ENCODE measurements at places on chromosomes 13 and 19. TPM values are rescaled to one million over a fixed set of nuclear protein-coding genes. Genes with fewer than 3 reads are reported as not detected.

- DNase-seq, result no peak
Observed at GRCh38 chr13:81988567-81988966, 1647.6 kb upstream of the SPRY2 start.

DNA sequence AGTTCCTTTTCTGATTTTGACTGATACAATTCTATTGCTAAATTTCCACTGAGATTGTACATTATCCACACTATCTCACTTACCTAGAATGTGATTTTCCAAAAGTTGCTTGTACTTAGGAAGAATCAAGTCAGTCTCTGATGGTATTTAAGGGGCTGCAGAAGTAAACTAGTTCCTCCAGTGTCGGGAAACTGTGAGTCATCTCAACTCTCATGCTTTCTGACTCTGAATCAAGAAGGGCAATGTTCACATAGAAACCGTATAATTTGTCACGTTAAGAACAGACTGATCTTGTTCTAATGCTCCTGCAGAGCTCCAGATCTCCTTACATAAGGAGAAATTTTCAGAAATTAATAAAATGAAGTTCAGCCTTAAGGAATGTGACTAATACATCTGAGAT, 369.3 kb downstream of the KLF5 start:
- no peak for DNase-seq

Gene TEX26
- not detected for total RNA-seq

- DNase-seq, result no peak
Observed at GRCh38 chr19:7901337-7901736, 2.3 kb upstream of the MAP2K7 start.

GRCh38 chr13:67227131-67227983, 2.8 kb downstream of the PCDH9 start:
- no peak for DNase-seq

DNA sequence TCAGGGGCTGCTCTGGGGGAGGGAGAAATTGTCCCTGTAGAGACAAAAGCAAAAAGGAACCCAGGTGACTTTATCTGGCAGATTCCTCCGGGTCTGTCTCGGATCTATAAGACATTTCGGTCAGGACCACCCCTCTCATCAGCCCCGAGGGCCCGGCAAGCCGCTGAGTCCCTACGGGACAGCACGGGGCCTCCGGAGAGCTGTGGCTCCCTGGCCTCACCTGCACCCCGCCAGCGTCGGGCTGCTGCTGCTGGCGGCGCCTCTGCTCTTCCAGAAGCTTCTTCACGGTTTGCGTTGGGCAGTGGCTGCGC, 1.9 kb downstream of the NFKBID start:
- DNase-seq, result no peak

- no peak for DNase-seq
Observed at GRCh38 chr13:105595471-105595870, 940.0 kb downstream of the EFNB2 start.

Gene MUC16
- total RNA-seq, result 0.06 TPM

GRCh38 chr19:29497241-29497640, 28.6 kb upstream of the VSTM2B start:
- no peak for DNase-seq

DNA sequence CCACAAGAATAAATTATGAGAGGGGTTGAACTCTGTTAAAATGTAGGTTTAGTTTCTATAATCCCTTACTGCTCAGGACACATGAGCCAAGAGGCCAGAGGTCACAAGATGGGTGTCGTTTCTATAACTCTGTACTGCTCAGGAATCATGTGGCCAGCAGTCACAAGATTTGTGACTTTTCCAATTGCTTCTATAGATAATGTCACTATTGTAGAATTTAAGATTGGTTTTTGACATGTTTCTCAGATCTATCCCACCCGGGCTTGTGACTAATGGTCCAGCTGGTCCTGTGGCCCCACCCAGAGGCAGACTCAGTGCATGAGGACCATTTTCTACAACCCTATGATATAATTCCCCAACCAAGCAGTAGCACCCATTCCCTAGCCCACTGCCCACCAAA, 662.0 kb upstream of the KLF12 start:
- no peak for DNase-seq

DNA sequence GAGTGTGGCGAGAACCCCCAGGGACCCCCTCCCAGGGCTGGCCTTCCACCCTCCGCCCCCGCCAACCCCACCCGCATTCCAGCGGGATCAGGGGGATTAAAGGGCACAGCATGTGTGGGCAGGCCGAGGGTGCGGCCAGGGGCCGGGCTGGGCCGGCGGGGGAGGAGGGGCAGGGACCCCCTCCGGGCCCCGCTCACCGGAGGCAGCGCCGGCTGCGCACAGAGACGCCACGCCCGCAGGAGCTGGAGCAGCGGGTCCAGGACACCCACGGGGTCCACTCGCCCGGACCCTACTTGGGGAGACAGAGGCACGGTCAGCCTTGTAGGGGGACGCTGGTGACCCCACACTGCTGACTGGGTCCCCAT, 2.4 kb downstream of the ADAMTSL5 start:
- peak; percentile 69 for DNase-seq

GRCh38 chr13:113762075-113762474, 3.0 kb downstream of the TMEM255B start:
- DNase-seq, result no peak

- DNase-seq, result no peak
Observed at GRCh38 chr19:49368711-49369358, 5.2 kb downstream of the DKKL1 start.

GRCh38 chr19:45862271-45862563, 730 bp downstream of the SYMPK start:
- DNase-seq, result no peak

Gene CCDC106
- total RNA-seq, result 6.2 TPM

DNA sequence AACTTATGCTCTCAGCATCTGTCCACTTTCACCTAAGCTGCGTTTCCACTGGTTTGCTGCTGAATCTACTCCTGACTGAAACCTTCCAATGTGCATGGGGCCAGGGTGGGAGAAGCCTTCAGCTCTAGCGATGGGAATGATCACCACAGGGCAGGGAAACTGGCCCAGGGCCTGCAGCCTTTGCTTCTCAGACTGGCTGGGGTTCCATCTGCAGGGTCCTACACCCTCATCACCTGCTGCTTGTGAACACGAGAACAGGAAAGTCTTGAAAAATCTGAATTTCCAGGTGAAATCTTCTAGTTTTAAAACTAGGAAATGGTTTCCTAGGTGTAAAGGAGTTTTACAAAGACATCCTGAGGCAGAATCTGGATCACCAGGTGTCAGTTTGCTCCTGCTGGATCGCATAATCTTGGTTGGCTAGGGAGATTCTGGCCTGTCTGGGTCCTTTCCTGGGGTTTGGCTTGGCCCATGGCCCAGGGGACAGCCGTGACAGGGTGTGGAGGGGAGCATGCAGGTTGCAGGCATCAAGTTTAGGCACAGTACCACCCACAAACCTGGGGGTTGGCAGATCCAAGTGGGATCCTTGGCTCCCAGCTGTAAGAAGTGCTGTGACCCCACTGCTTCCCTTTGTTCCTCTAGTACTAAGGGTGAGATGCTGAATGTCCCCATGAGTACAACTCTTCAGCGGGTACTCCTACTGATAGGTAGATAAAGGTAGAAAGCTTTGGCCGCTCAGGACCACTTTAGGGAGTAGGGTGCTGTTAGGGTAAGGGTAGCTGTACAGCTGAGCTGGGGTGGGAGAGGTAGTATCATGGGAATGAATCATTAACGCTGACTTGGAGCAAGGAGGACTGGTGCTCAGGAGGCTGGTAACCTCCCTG, 1.8 kb upstream of the UBE2M start:
- no peak for DNase-seq

DNA sequence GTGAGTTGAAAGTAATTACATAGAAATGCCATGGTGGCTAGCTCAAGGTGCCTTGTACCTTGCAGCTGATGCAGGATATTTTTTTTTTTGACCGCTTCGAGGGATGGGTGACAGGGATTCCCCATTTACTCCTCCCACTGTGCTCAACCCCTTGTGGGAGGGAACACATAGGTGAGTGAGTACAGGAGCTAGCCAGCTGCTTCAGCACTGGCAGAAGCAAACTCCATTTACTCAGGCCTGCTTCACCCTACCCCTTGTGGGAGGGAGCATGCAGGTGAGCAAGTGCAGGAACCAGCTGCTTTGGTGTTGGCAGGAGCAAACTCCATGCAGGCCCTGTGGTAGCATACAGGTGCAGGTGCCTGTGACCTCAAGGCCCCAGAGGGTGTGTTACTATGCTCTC, 330.1 kb downstream of the TDRD3 start:
- no peak for DNase-seq

DNA sequence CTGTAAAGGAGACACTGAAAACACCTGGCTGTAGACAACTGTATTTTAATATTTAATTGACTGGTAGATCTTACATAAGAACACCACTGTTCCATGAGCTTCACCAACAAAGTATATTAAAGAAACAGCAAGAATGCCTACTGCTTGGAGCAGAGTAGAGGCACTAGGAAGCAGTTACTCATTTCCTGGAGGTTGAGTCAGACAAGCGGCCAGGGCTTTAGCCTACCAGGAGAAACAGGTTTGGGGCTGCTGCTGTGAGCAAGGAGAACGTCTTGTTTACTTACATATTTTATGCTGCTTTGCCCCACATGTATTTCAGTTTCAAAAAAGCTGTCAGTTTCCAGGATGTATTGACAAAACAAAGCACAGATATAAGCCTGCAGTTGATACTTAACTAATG, 33.4 kb downstream of the ALG5 start:
- DNase-seq, result no peak

Gene CEACAM5
- total RNA-seq, result 0.12 TPM

GRCh38 chr13:37616131-37616530, 17.6 kb upstream of the POSTN start:
- DNase-seq, result no peak

- DNase-seq, result no peak
Observed at GRCh38 chr19:4087787-4088679, 21.3 kb upstream of the ZBTB7A start.

- no peak for DNase-seq
Observed at GRCh38 chr13:96780105-96780504, 214.2 kb downstream of the OXGR1 start.

Gene GRIK5
- 3.2 TPM for total RNA-seq

Data from pancreas (tissue), 10 donors.